Right lung (tissue), 10 donors: ENCODE measurements at places on chromosomes 16 and 17.

DNA sequence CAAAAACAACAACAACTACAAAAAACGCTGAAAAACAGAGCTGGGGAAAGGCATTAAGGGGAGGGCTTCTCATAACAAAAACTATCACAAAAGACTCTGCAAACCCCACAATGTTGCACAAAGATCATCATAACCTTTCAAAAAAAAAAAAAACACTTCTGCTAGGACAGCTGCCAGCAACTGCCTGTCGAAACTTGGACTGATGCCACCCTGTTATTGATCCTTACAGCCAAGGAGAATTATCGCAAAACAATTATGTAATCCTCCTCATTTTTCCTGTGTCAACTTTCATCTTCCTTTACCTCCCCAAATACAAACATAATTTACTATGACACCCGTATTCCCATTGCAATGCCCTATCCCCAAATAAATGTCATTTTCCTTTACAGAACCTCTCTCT is 9.3 kb downstream of the CCDC40 start:
- DNase-seq, result no peak

DNA sequence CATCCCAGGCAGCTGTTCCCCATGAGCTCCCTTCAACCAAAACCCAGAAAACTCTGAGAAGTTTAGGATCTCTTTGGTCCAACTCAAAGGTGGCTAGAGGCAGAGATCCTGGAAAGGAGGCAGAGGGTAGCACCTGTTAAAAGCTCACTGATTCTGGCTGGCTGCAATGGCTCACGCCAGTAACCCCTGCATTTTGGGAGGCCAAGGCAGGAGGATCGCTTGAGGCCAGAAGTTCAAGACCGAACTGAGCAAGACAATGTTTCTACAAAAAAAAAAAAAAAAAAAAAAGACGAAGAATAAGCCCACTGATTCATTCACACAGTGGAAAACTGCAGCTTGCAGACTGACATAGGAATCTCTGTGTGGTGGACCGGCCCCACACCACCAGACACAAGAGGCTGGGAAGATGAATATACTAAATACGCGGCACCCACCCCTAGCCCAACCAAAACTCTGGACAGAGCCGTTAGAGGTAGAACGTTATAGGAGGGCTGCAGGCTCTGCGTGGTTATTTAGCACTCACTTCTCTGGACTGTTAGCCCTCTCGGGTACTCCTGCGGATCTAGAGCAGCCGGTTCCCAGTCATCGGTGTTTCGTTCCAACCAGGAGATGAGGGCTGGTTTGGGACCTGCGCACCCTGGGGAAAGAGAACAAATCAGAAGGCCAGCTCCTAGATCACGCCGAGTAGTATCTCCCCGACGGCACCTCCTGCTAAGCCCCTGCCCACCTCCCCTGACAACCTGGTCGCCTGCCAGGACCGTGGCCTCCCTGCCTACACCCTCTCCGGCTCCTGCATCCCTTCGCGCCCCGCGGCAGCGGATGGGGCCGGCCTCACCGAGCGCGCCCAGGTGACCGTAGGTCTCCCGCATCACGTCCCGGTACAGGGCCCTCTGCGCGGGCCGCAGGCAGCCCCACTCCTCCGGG is 925 bp downstream of the ZNF689 start:
- DNase-seq, result peak; percentile 45

DNA sequence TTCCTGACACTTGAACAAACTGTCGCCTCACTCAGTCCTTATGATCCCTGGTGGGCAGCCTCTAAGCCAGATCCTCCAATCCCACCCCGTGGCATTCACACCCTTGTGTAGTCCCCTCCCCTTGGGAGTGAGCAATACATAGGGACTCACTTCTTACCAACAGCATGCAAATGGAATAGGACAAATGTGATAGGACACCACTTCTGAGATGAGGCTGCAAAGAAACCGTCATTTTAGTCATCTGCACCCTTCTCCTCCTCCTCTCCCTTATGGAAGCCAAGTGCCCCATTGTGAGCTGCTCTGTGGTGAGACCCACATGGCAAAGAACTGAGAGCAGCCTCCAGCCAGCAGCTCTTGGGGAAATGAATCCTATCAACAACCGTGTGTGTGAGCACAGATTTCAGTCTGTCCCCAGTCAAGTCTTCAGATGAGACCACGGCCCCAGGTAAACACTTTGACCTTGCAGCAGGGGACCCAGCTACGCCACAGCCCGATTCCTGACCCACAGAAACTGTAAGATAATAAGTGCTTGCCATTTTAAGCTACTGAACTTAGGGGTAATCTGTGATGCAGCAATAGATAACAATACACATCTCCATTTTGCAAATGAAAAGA is 46.9 kb downstream of the ZFHX3 start:
- DNase-seq, result no peak

- DNase-seq, result no peak
Measured at GRCh38 chr16:4303973-4304372, 11.9 kb upstream of the GLIS2 start.
